ENCODE measurements at places on chromosomes 2 and 18. TPM values are rescaled to one million over a fixed set of nuclear protein-coding genes. Genes with fewer than 3 reads are reported as not detected.

MRPL44 gene
- polyA plus RNA-seq: 28.5 TPM

DBI gene
- polyA plus RNA-seq: 782 TPM

TMEM37 gene
- polyA plus RNA-seq: not detected

CABYR gene
- polyA plus RNA-seq: 7.1 TPM

VWA3B gene
- 0.04 TPM for polyA plus RNA-seq

CRYGB gene
- not detected for polyA plus RNA-seq

IL36G gene
- polyA plus RNA-seq: not detected

RGPD4 gene
- not detected for polyA plus RNA-seq

FOXD4L1 gene
- polyA plus RNA-seq: not detected

KCNG2 gene
- not detected for polyA plus RNA-seq

PAX8 gene
- polyA plus RNA-seq: not detected

TDRD15 gene
- polyA plus RNA-seq: not detected

PARD6G gene
- not detected for polyA plus RNA-seq

REG1A gene
- polyA plus RNA-seq: not detected

METTL4 gene
- polyA plus RNA-seq: 7.1 TPM

ZNF521 gene
- polyA plus RNA-seq: 4.3 TPM

ANKRD29 gene
- polyA plus RNA-seq: 27.0 TPM

ATP8B1 gene
- polyA plus RNA-seq: not detected

ITM2C gene
- polyA plus RNA-seq: 9.2 TPM

CCT7 gene
- polyA plus RNA-seq: 170 TPM

SH3RF3 gene
- 0.19 TPM for polyA plus RNA-seq

ABCA12 gene
- polyA plus RNA-seq: 0.08 TPM

ADNP2 gene
- 9.1 TPM for polyA plus RNA-seq

MYO5B gene
- polyA plus RNA-seq: 0.38 TPM

ANKRD30B gene
- 2.1 TPM for polyA plus RNA-seq

RFTN2 gene
- 21.6 TPM for polyA plus RNA-seq

IL36B gene
- polyA plus RNA-seq: not detected

NHEJ1 gene
- 7.2 TPM for polyA plus RNA-seq

PLEK gene
- 0.19 TPM for polyA plus RNA-seq

UGT1A9 gene
- polyA plus RNA-seq: not detected

SERPINB12 gene
- polyA plus RNA-seq: not detected

DGUOK gene
- 179 TPM for polyA plus RNA-seq

TTLL4 gene
- polyA plus RNA-seq: 20.7 TPM

CKAP2L gene
- polyA plus RNA-seq: not detected

C2orf92 gene
- polyA plus RNA-seq: 2.0 TPM

Measured in Purkinje cell (primary cell).